ENCODE measurements at places on chromosomes 4 and X. TPM values are rescaled to one million over a fixed set of nuclear protein-coding genes. Genes with fewer than 3 reads are reported as not detected.

The NEIL3 gene
- total RNA-seq, result 12.1 TPM

The PNMA6F gene
- not detected for total RNA-seq

The CXCL10 gene
- total RNA-seq, result 0.18 TPM

The TMSB15A gene
- total RNA-seq, result 0.85 TPM

The SCRG1 gene
- not detected for total RNA-seq

The STATH gene
- not detected for total RNA-seq

The ZNF630 gene
- 0.49 TPM for total RNA-seq

The MTNR1A gene
- 0.43 TPM for total RNA-seq

The EGFL6 gene
- not detected for total RNA-seq

The PAK3 gene
- not detected for total RNA-seq

The ARHGAP36 gene
- not detected for total RNA-seq

The GALNTL6 gene
- total RNA-seq, result 0.06 TPM

The VEGFC gene
- total RNA-seq, result 11.2 TPM
